Cardiac muscle cell (in vitro differentiated cells and primary cell): ENCODE measurements at places on chromosomes 6 and 20.

- peak; percentile 72 for DNase-seq
Observed at GRCh38 chr6:129936329-129937165, 75.4 kb upstream of the TMEM244 start.

GRCh38 chr6:112232845-112233256, 21.5 kb downstream of the LAMA4 start:
- DNase-seq: peak; percentile 95

GRCh38 chr6:63883597-63883996, 248.0 kb downstream of the PHF3 start:
- no peak for DNase-seq

DNA sequence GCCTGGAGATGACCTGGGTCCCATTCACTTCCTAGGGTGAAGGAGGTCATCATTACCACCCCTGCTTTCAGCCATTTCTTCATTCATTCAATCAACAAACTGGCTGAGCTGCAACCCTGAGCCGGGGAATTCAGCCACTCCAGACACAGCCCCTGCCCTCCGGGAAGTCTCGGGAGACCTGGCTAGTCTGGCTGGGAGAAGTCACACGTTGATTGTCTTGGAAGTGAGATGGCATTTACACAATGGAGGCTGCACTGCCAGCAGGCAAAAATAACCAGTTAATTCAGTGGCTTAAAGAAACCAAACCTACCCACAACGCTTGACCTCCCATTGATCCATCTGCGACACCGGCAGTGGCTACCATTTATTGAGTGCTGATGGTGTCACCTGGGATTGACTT, 2.0 kb upstream of the PMEPA1 start:
- DNase-seq: no peak

GRCh38 chr20:48749437-48749836, 78.4 kb downstream of the PREX1 start:
- DNase-seq: no peak

DNA sequence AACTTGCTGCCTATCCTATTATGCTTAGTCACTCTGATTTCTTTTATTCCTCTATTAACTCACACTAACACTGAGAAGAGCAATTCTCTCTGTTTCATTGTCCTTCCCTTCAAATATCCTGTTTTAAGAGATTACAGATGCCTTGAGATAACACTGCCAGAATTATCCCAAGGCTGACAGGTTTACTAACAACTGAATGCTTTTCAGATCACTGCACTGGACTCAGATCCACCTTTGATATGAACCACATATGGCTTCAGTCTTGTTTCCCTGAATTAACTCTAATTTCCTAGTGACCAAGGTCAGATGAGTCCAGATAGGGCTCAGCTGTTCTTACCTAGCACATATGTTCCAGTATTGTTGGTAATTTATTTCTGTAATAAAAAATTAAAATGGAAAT, 633.1 kb downstream of the GRIK2 start:
- DNase-seq: no peak

GRCh38 chr6:37763413-37763812, 56.1 kb upstream of the ZFAND3 start:
- no peak for DNase-seq

- no peak for DNase-seq
Observed at GRCh38 chr6:119215885-119216590, 133.5 kb downstream of the MAN1A1 start.
